Bronchus fibroblast of lung (primary cell): ENCODE measurements at places on chromosomes 16 and 17. TPM values are rescaled to one million over a fixed set of nuclear protein-coding genes. Genes with fewer than 3 reads are reported as not detected.

Gene ABCC11
- under 0.01 TPM in 1 of 2 replicates, not detected in the other for total RNA-seq

Gene KRTAP4-9
- not detected in 2 replicates for total RNA-seq

Gene RHOT1
- total RNA-seq: 19.6 and 24.9 TPM in 2 replicates

Gene HAP1
- total RNA-seq: under 0.01 TPM in 1 of 2 replicates, not detected in the other

Gene CCL17
- total RNA-seq: not detected in 2 replicates

Gene WNT9B
- not detected in 2 replicates for total RNA-seq

Gene CBX8
- total RNA-seq: 4.3 and 4.5 TPM in 2 replicates

Gene CFAP20
- total RNA-seq: 47.6 and 47.9 TPM in 2 replicates

Gene SLX1A
- total RNA-seq: 32.0 and 42.2 TPM in 2 replicates

Gene LITAFD
- not detected in 2 replicates for total RNA-seq
